ENCODE measurements at places on chromosomes 7 and 10.

- no peak for DNase-seq
Observed at GRCh38 chr7:39973801-39974200, 23.7 kb downstream of the CDK13 start.

DNA sequence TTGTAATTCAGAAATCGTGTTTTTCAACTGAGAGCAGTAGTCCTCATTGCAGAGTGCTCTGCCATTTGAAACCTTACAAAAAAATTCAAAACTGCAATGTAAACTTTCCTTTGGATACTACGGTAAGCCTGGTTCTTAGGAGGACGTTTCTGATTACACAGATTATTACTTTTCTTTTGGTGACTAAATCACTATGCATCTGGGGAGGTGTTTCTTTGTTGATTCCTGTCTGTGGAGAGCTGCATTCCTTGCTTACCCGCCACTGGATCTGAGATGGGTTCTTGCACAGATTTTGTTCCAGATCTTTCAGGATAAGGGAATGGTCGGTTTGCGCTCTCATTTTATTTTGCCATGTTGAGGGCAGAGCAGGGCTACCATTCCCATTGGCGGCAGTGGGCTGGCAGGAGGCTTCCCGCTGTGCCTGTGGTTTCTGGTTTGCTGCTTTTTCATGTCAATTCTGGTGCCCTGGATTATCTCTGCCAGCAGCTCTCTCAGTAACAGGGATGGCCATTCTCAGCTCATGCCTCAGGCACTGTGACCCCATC lies 485.1 kb downstream of the GLRX3 start:
- no peak for DNase-seq

GRCh38 chr10:103752680-103753248 lies 102.6 kb downstream of the SH3PXD2A start:
- no peak for DNase-seq

GRCh38 chr7:5528071-5528814 lies 104.6 kb upstream of the TNRC18 start:
- DNase-seq = no peak

DNA sequence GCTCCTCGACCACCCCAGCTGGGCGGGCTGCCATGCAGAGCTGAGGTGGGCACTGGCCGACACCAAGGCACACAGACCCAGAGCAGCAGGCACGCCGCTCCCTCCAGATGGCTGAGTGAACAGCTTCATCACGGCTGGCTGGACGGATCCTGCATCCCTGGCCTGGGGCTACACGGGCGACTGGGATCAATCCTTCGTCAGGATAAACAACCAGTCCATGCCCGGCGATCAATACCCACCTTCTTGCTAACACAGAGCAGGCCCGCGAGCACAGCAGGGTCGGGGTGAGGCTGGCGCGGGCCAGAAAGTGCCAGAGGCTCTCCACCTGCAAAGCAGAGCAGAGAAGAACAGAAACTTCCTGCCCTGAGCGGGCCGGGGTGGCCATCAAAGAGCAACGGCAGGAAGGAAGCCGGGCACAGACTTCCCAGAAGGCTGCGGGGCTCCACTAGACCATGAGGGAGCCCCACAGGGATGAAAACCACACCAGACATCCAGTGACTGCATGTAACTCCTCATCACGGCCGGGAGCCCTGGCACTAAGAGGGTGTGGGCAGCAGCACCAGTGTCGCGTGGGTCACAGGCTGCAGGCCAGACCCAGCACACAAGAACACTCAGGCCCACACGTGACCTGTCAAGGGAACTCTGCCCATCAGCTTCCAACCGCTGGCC lies 166.4 kb downstream of the MAD1L1 start:
- DNase-seq = no peak

DNA sequence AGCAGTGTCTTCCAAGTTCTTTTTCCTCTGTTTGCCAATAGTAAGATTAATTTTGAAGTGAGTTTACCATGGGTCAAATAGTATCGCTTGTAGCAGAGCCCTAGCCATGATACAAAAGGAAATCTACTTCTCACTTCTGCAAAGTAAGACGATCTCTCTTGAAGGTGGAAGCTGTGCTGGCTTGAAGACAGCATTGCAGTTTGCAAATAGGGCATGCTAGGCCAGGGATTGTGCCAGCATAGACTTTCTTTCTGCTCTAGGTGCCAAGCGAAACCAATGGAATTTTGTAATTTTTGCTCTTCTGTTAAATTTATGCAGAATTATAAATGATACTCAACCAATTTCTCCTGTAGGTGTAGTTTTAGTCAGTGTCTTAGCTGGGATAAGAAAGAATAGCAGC lies 74.5 kb downstream of the SLC13A1 start:
- DNase-seq = no peak

DNA sequence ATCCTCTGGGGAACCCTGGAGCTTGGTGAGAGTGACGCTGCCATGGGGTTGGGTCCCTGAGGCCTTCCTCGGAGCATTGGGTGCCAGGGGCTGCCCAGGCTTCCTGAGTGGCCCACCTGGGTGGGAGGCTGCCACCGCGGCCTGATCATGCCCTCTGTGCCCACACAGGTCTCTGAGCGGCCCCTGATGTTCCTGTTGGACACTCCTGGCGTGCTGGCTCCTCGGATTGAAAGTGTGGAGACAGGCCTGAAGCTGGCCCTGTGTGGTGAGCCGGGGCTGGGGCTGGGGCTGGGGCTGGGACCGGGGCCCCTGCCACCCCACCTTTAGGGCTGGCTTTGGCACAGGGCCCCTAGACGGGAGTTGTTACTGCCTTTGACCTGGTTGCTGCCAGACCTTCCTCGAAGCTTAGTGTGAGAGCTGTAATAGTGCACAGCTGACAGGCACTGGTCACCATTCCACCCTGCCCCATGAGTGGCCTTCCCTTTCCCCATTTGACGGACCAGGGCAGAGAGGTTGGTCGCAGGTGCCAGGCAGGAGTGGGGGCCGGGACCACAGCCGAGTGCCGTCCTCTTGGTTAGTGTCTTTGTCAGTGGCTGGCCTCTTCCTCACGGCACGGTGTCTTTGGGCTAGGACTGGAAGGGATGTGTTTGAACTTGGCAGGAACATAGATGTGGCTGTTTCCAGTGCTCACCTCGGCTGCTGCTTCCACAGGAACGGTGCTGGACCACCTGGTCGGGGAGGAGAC lies 8.2 kb downstream of the MTG1 start:
- no peak for DNase-seq

- DNase-seq = no peak
Observed at GRCh38 chr10:58177362-58177947, 90.2 kb downstream of the IPMK start.

- DNase-seq = no peak
Observed at GRCh38 chr7:101564778-101565211, 64.3 kb downstream of the MYL10 start.

DNA sequence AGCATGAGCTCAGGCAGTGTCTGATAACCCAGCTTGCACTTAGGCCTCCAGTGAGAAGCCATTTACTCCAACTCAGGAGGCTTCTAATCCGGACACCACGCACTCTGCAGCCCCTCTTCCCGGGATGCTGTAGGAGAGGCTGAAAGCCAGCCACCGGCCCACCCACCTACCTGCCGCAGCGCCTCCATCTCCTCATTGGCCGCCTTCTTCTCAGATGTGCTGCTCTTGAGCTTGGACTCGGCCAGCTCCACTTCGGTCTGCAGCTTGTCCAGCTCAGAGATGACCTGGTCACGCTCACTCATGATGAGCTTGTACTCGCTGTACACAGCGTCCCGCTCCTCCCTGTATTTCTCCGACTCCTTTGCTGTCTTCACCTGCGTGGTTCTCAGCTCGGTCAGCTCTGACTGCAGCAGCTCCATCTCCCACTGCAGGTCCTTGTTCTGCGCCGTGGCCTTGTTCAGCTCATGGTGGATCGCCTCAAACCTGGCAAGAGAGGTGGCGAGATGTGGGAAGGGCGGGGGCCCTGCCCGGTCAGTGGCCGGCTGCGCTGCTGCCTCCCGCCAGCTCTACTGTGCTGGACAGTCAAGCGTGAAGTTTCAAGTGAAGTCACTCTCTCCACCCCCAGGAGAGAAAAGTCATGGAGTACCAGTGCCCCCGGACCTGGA lies 84.7 kb downstream of the DLG5 start:
- DNase-seq = no peak

DNA sequence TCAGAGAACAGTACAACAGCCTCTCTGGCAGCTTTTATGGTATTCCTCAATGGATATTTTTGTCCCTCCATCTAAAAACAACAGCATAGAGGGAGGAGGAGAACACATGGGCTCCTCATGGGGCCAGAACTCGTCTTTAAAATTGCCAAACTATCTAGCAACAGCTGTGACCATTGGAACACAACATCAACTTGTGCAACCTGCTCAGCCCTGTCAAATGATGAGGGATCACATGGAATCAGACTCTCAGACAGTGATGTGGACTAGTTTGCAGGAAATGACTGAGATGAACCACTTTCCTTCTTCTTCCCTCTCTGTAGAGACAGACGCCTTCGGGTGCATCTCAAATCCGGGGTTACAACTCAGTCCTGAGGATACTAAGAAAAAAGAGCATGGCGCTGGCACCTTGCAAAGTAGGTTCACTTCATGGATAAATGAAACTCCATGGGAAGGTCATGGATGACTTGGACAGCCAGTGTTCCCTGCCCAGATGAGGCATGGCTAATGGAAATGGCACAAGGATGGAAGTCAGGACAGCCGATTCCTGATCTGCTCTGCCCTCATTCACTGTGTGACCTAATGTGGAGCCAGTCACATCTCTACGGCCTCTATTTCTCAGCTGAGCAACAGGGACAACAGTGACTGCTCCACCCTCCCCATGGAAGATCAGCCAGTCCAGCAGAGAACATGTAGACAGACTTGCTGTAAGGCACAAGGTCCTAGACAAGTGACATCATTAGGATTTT lies 24.6 kb upstream of the DGKI start:
- no peak for DNase-seq

GRCh38 chr7:75642810-75643486 lies 95.8 kb downstream of the HIP1 start:
- DNase-seq = peak; percentile 36

GRCh38 chr10:19719284-19719683 lies 96.9 kb upstream of the PLXDC2 start:
- no peak for DNase-seq

DNA sequence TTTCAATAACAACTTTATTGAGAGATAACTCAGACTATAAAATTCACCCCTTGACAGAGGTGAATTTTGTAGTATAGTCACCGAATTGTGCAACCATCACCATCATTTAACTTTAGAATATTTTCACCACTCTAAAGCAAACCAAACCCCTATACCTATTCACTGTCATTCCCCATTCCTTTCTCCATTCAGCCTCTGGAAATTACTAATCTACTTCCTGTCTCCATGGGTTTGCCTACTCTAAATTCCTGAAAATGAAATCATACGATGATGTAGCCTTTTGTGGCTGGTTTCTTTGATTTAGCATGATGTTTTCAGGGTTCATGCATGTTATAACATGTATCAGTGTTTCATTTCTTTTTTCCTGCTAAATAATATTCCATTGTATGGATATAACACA lies 15.6 kb upstream of the LMTK2 start:
- DNase-seq = peak; percentile 61

GRCh38 chr7:147106746-147107145 lies 990.1 kb downstream of the CNTNAP2 start:
- DNase-seq = no peak

DNA sequence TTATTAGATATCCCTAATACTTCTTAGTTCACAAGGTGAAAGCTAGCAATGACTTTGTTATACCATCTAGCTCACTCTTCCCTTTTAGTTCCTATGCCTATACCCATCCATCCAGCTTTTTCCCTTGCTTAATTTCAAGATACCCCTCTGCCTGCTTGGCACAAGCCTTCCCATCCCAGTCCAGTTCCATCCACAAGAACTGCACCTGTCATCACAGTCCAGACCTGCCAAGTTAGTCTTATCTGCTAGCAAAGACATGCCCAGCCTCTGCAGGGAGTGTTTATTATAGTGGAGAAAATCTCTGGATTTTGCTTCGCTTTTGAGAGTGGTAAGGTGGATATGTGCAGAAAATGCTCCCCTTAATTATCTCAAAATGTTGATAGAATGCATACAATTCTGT lies 158.2 kb downstream of the ST7 start:
- no peak for DNase-seq

DNA sequence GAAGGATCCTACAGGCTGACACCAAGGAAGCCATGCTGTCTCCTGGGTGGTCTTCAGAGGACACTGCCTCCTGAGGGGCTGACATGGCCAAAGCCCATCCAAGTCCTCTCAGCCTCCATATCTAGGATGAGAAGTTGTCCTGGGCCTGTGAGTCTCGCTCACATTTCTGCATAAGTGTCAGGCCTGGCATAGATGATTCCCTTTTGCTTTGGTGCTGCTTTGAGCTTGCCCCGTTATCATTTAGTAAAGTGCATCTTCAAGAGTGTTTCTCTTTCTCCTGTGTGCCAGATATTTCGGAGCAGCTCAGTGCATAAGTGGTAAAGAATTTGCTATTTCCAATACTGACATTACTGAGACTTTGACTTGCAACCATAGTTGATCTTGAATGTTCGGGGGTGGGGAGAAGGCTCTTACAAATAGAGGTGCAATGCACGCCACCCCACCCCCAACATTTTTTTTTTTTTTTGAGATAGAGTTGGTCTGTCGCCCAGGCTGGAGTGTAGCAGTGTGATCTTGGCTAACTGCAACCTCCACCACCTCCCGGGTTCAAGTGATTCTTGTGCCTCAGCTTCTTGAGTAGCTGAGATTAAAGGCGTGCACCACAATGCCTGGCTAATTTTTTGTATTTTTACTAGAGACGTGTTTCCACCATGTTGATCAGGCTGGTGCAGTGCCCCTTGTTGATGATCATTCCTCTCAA lies 9.1 kb downstream of the PTER start:
- DNase-seq = no peak

All from epithelial cell of prostate (primary cell).